ENCODE measurements at places on chromosomes 4 and X.

- no peak for DNase-seq
These were observed 154.5 kb downstream of the GPM6A start for GRCh38 chr4:175657571-175657970.

DNA sequence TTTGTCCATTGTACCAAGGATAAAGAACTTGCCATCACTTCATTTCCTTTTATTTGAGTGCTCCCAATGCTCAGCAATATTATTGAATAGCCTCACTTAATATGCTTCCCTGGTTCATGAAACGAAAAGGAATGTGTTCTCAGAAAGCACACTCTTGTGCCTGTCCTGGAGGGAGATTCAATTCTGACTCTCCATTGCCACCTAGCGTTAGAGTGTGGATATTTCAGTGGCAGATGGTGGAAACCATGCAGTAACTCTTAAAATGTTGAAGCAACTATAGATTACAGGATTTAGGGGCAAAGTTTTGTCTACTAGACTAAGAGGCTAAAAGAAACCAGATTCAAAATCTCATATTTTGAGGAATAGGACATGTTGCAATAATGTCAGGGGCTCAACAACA lies 36.0 kb downstream of the GAB3 start:
- peak; percentile 81 for DNase-seq

GRCh38 chrX:12702509-12703091 lies 88.6 kb upstream of the PRPS2 start:
- peak; percentile 41 for DNase-seq

- no peak for DNase-seq
These were observed 27.3 kb downstream of the WDR1 start for GRCh38 chr4:10089346-10089745.

GRCh38 chr4:136768925-136769275 lies 763.4 kb downstream of the PCDH18 start:
- no peak for DNase-seq

- DNase-seq = no peak
These were observed 263.8 kb upstream of the PABPC4L start for GRCh38 chr4:134465417-134465816.

GRCh38 chr4:115770046-115770543 lies 656.7 kb upstream of the NDST4 start:
- no peak for DNase-seq

GRCh38 chr4:151418856-151419255 lies 9.9 kb downstream of the FHIP1A start:
- no peak for DNase-seq

GRCh38 chrX:102684772-102685520 lies 27.3 kb upstream of the GPRASP2 start:
- no peak for DNase-seq

DNA sequence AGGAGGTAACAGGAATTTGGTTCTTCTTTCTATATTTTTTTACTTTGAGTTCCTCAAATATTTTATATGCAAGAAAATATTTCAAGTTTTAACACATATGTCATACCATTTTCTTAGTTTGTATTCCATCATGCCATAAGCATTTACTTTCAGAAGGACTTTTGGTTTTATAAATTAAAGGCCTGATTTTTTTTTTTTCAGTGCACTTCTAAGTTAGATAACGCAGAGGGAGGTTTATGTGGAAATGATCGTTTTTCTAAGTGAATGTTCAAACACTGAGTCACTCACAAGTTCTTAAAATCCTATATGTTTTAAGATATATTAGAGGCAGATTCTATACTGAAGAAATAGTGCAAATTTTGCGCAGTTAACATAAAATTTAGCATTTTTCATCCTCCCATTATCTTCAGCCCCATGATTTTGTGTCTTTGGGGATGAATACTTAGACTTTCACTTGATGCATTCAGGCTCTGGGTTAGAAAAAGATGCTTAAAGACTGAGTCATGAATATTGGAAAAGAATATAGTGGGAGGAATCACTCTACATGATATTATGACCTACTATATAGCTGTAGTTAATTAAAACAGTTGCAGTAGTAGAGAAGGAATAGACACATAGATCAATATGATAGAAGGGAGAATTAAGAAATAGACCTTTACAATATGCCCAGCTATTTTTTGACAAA lies 54.9 kb downstream of the COL4A5 start:
- no peak for DNase-seq

DNA sequence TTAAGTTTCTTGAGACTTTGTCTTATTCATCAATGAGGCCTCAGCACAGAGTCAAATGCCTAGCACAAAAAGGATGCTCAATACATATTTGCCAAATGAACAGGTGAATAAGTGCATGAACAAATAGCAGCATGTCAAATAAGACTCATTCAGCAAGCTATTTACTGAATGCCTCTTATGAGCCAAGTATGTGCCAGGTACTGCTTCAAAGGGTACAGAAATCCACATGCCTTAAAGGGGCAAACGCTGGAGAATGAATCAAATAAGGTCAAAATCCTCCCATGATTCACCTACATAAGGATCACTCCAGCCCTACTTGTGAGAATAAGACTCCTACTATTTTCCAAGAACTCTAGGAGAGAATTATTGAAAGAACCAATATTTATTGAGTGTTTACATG lies 260.2 kb upstream of the CPEB2 start:
- DNase-seq = no peak

- DNase-seq = no peak
These were observed 660.0 kb upstream of the POU3F4 start for GRCh38 chrX:82848111-82848510.

- no peak for DNase-seq
These were observed 127.8 kb downstream of the BCOR start for GRCh38 chrX:39969819-39970504.

DNA sequence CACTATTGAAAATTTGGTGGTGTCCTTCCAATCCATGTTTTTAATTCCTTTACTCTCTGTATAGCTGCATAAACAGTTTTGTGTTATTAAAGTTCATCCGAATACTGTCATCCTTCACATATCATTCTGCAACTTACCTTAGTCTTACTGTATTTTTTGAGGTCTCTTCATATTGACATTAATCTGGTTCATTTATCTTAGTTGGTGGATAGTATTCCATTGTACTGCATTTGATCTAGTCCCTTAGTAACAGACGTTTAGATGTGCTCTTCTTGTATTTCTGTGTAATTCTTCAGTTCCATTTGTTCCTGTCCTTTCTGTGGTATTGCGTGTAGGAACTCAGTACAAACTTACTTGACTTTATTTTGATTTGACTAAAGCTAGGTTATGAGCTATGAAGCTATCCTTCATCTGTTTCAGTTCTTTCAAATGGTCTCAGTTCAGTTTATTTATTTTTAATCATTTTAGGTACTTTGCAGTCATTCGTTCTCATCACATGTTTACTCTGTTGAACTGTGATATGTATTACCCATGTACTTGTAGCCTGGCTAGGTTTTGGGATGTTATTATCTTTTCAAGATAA lies 41.3 kb downstream of the RAPGEF2 start:
- DNase-seq = no peak

DNA sequence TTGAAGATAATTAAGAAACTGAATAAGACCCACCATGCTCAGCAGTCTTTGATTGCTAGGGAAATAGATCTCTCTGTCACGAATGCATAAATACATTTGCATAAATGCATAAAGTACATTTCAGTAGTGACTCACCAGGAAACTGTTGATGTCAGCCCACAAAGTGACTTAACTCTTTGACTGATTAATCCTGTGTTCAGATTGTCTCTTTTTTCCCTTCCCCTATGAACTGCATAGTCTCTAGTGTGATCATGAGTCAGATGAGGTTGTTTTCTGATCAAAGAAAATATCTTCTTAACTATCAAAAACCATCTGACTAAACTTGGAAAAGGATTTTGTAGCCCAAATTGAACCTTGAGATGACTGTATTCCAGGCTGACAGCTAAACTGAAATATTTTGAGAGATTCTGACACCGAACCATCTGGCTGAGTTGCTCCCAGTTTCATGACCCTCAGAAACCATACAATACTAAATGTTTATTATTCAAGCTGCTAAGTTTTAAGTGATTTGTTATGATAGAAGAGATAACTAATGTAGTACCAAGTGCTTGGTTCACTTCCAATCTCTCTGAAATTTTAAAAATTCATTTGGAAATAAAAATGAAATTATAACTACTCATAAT lies 1381.5 kb upstream of the AGA start:
- DNase-seq = no peak

GRCh38 chr4:39763714-39764572 lies 66.0 kb downstream of the UBE2K start:
- no peak for DNase-seq

GRCh38 chr4:181604546-181604945 lies 638.7 kb upstream of the TENM3 start:
- DNase-seq = no peak

- no peak for DNase-seq
These were observed 46.7 kb downstream of the FSTL5 start for GRCh38 chr4:162117051-162117450.

- DNase-seq = no peak
These were observed 31.5 kb downstream of the GRK4 start for GRCh38 chr4:2994917-2995316.

DNA sequence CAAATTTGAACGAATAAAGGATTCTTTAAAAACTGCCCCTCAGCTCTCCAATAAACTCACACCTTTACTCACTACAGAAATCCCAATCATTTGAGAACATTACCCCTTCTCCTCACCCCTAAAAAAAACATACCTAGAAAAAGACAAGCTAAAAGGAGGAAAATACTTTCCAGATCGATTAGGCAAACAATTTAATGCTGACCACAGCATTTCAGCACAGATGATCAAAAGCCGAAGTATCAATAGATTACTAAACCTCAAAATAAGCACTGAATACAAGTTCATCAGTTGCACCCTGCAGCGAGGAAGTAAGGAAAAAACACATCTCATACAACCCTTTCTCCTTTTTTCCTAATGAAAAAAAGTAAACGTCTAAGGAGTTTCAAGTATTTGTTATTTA lies 65.5 kb downstream of the MBNL3 start:
- no peak for DNase-seq

DNA sequence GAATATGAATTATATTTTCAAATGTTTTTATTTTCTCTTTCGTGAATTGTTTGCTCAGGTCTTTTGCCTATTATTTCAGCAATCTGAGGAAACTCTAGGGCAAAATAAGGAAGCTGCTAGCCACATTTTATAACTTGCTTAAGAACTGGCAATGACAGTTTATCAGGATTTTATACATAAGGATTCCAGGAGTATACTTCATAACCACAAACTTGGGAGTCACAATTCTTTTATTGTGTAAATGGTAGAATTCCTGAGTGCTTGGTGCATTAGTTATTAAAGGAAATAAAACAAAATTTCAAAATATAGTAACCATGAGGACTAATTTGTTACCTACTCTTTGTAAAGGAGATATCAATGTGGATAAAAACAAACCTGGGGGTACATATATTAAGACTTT lies 54.4 kb downstream of the PALLD start:
- DNase-seq = no peak

- peak; percentile 76 for DNase-seq
These were observed 35.7 kb upstream of the TBC1D14 start for GRCh38 chr4:6873792-6874461.

- DNase-seq = no peak
These were observed 665.6 kb upstream of the CPEB2 start for GRCh38 chr4:14336656-14337055.

GRCh38 chr4:98749206-98749605 lies 90.8 kb upstream of the TSPAN5 start:
- no peak for DNase-seq

GRCh38 chrX:38516196-38516774 lies 45.1 kb upstream of the TSPAN7 start:
- DNase-seq = no peak

DNA sequence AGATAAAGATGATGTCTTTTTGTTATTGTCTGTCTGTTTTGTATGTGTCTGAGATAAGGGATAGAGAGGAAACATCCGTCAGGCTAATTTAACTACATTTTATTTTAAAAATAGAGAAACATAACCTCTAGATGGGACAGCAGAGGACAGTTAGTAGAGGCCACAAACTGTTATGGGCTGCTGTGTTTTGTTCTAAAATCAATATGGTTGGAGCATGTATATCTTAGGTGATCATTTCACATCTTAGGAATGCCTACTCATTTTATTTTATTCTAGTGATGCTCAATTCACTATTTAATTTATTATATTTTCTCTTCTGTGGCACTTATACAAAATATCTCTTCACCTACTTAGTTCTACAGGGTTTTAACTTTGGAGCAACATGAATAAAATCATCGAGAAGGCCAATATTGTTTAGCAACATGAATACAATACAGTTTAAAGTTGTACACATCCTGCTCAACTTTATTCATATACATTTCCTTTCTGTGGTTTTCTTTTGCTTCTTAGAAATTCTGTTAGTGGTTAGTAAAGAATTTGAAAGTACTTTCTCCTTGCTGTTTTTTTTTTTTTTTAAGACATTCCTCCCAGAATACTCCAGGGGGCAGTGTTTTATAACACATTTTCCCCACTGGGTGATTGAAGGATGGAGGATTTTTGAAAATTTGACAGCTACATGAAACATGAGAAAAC lies 392.9 kb downstream of the UNC5C start:
- peak; percentile 25 for DNase-seq

DNA sequence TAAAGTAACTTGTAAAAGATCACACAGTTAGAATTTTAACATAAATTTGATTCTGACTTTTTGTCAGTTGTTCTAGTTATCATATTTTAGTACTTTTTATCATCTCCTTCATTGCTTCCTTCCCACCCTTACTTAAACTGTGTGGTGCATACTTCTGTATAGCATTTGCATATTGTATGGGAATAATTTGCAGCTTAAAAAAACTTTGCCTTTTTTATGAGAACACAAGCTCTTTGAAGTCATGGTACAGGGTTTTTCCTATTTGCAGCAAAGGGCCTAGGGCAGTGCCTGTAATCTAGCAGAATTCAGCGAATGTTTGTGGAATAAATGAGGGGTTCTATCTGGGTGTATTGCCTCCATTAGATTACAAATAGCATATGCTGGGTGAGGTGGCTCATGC lies 41.6 kb downstream of the SYNPO2 start:
- DNase-seq = no peak

GRCh38 chr4:149266301-149266700 lies 549.3 kb downstream of the IQCM start:
- no peak for DNase-seq

DNA sequence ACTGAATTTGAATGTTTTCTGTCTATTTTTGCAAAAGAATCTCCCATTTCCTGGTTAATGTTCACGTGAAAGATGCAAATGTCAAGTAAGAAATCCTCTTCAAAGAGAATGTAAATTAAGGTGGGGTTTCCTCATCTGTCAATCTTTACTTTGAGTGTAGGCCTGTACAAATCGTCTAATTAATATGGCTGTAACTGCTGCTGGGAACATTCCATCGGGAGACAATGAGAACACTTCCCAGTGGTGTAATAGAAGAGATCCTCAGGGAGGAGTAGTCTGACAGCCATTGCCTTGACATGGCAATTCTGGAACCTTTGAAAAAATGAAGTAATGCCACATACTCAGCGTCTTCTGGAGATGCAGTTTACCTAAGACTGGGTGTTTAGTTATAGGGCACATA lies 3.7 kb downstream of the EREG start:
- no peak for DNase-seq

GRCh38 chrX:154409222-154409871 lies at the start of gene DNASE1L1:
Gene DNASE1L1, minus strand, starts transcription at chrX:154409254. Its CDS starts 3,686 bp downstream, at chrX:154405568.
- DNase-seq = no peak

All from NCI-H526 (cell line).